ENCODE measurements at places on chromosomes 12 and 14.

- DNase-seq: no peak
These were observed 685 bp upstream of the CDH24 start for GRCh38 chr14:23057757-23058653.

GRCh38 chr12:122596838-122597237 is 69.8 kb downstream of the KNTC1 start:
- DNase-seq: no peak

- peak; percentile 17 for DNase-seq
These were observed 56.4 kb upstream of the USP44 start for GRCh38 chr12:95607642-95608041.

DNA sequence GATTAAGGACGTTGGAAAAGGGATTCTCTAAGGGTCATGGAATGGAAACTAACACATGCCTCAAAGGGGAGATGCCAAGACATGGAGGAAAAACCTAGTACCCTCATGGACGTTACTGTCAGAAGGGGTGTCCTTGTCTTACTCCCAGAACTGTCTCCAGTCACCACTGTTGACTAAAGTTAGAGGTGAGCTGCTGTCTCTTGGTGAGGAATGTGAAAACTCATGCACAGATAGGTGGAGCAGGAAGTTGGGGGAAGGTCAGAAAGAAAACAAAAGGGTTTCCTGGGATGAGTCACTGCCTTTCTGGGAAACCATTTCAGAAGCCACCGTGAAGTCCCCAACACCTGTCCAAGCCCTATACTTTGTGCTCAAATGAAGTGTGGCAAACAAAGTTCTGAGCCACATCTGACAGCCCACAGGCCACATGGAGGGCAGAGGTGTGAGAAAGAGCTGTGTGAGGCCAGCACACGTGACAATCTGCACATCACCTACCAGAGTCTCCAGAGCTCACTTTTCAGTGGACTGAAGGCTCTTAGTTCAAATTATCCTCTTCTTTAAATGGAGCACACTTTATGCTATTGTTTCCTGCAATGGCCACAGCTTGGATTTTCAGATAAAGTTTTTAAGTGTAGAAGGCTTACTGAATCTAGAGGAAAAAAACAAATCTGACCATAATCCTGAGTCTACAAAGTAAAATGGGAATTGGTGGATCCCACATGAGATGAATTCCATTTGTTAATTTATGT is 92.9 kb upstream of the EGLN3 start:
- no peak for DNase-seq

GRCh38 chr12:40063414-40063813 is 42.5 kb downstream of the SLC2A13 start:
- no peak for DNase-seq

DNA sequence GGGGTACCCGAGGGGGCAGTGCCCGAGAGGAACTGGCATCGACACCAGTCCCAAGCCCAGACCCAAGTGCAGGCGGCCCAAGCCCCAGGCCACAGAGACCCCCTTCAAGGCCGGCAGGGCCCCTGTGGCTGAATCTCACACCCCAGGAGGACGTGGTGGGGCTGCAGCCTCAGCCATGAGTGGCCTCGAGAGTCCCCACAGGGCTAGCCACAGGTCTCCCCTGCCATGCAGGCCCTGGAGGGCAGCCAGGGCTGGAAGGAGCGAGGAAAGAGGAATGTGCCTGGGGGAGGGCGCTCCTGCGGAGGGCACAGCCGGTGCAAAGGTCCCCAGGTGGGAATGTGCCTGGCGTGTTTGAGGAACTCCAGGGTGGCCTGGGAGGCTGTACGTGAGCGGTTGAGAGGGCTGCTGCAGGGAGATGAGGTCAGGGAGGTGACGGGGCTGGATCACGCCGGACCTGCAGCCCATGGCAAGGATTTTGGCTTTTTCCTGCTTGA is 86.1 kb downstream of the NCOR2 start:
- no peak for DNase-seq

DNA sequence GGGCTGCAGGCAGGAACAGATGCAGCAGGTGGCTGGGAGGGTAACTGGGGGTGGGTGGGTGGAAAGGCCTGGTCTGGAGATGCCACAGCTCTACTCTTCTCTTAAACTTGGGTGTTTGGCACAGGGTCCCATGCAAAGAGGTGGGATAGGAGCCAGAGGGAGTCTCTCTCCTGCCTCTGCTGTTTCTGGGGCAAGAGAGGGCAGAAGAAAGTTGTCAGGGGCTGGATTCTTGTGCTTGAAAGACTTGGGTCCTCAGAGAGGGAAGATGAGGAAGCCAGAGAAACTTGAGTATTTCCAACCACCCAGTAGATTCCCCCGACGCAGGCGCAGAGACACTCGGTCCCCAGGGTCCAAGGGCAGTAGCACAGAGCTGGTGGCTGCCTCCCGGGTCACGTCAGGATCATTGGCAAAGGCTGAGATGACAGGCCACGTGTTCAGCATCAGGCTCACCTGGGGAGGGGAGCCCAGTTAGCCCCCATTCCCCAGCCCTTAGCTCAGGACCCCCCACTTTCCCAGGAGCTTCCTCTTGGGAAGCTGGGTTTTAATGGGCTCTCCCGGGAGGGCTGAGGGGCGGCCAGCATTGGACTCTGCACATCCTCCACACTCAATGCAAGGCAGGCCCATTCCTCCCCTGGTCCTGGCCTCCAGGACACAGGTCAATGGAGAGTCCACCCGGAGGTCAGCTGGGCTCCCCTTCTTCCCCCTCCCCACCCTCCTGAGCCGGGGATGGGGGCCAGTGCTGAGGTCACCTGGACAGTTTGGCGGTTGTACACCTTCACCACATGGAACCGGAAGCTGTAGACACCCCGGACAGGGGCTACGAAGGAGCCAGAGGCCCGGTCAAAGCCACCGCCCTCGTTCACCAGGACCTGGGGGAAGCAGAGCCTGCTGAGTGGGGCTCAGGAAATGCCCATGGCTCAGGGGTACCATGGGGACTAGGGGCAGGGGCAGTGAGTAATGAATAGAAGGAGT is 1.6 kb downstream of the CBLN3 start:
- DNase-seq: no peak

- no peak for DNase-seq
These were observed 28.3 kb upstream of the OAS1 start for GRCh38 chr12:112878488-112878887.

- DNase-seq: no peak
These were observed 185.6 kb upstream of the ARID2 start for GRCh38 chr12:45543887-45544286.

DNA sequence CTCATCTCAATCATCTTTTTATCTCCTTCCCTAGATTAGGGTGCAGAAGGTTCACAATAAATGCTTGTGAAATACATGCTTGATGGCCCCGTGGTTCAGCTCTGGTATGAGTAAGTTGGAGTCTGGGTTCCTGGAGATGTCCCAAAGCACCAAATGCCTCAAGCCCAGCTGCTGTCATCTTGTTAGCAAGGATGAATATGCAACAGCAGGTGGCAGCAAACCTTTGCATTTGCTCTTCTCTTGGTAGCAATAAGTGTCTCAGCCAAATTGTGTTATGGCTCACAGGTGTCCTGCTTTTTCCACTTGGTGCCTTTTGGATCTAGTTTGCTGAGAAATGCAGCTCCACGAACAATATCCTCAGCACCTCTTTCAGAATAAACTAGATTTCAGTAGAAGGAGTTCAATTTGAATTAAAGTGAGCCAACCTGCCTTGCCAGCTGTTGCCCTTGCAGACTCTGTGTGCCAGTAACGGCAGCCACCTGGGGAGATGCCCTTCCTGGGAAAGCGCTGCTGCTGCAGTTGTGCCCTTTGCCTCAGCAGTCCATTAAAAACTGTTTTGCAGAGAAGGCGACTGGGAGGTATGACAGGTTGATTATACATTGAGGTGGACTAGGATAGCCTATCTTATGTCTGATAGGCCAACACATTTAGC is 417.3 kb downstream of the SNAPC1 start:
- DNase-seq: peak; percentile 88

DNA sequence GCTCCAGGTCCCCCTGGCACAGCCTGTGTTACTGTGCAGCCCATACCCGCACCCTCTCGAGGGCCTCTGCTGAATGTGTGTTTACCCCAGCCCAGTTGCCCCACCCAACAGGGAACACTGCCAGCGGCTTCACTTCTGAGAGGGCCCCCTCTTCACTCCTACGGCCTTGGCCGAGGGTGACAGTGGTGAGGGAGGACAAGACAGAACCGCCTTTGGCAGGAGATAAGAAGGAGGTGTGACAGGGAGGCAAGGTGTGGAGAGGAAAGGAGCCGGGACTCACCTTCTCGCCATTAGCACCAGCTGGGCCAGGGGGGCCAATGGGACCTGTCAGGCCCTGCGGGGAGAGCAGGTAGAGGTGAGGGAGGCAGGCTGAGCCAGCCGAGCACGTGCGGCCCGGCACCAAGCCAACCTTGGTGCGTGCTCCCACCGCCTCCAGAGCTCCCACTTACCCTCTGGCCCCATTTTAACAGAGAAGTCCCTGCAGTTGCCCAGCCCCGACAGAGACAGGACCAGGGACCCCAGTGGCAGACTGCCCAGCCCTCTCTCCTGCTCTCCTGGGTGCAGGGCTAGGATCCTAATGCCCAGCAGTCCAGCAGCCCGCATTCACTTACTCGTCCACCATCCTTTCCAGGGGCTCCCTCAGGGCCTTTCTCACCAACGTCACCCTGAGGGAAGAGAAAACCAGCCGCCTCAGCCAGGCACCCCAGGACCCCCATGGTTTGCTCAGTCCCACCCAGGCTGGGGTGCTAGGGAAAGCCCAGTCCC is 18.3 kb downstream of the TMEM106C start:
- DNase-seq: no peak

DNA sequence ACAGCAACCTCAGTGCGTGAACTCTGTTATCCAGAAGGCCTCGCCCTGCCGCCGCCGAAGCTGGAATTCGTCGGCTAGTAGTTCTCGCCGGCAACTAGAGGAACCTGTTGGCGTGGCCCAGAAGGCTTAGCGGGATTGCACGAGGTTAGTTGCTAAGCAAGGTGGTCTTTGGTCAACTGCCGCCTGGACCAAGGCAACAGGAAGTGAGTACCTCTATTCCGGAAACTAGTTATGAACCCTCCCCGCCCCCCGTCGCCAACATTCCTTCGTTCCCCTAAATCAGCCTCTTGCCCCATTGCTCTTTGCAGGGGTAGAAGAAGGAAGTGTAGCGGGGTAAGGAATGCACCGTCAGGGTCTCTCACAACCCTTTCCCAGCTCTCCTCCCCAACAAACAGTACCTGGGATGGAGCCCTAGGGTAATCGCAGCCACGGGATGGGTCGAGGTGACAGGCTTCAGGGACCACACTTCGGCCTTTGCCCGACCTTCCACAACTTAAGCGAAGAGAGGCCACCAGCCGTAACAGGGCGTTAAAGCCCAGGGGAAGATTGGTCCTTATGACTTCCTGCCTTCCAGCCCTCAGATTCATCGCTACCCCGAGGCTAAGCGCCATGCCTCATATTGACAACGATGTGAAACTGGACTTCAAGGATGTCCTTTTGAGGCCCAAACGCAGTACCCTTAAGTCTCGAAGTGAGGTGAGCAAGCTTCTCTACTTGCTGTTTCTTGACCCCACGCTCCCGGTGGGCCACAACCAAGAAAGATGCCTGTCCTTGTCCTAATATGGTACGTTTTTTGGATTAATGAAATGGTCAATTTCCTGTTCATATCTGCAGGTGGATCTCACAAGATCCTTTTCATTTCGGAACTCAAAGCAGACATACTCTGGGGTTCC is at the start of gene GMPR2:
Gene GMPR2, plus strand, starts transcription at position 285 of the 893 bp plus-strand sequence. Its CDS starts 325 bp downstream, at position 610.
- DNase-seq: no peak

DNA sequence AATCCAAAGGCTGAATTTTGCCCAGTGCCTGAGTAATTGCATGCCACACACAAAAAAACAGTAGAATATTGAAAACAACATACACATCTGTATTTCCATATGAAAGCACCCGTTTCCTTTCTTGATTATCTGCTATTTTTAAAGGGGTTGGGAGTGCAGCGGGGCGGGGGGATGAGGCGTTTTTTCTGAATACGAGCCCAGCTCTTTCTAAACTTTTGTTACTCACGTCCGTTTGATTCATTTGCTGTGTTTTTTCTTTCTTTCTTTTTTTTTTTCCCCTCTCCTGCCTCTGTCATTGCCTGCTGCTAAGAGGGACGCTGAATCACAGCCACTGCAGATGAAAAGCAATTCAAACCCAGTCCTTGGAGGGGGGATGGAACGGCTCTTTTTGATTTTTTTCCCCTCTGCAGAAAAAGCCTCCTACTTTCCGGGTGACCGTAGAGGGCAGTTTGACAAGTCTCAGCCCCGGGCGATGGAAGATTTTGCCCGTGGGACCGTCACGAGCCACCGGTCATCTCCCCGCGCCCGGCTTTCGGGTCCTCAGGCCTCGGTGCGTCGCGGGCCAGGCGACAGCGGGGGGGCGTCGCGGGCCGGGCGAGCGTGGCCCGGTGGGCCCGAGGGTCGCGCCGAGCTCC is 572 bp upstream of the RASSF8 start:
- no peak for DNase-seq

- no peak for DNase-seq
These were observed 8.7 kb downstream of the CLEC7A start for GRCh38 chr12:10121278-10121677.

GRCh38 chr14:62905566-62905965 is 139.7 kb downstream of the KCNH5 start:
- DNase-seq: no peak

DNA sequence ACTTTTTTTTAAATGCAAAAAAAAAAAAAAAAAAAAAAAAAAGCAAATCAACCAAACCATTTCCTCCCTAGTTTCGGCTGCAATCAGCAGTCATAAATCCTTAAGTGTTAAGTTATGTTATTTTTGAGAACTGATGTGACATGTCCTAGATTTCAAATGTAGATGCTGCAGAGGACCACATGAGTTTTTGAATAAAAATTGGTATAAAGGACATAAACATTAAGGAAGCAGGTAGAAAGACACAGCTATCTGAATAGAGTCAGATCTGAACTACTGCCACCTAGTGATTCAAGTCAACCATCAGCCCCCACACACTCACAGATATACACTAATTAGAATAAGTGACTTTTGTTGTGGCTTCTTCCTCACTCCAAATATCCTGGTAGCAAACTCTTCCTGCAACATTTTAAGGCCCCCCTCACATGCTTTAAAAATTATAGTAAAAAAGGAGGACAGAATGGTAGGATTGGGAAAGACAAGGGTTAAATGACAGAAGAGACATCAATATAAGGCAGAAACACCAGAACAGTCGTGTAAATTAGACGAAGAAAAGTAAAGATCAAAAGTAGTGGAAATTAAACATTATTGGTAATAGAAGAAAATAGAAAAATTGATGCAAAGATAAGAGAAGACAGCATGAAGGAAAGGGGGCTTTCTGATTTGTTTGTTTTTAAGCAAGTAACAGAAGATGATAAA is 394.5 kb upstream of the ATP2B1 start:
- DNase-seq: no peak

GRCh38 chr14:22656226-22656625 is 12.1 kb upstream of the OR6J1 start:
- DNase-seq: no peak

Measured in NCI-H2107 (cell line).